Endothelial cell (in vitro differentiated cells): ENCODE measurements at places on chromosomes 11 and 22.
A peak's percentile ranks its signal among the peaks of the same experiment; 100 is the strongest.

GRCh38 chr11:44861849-44862557, 88.7 kb downstream of the TP53I11 start:
- peaks cover 50% of the 10 kb centered on the region for H3K36me3 ChIP-seq
- H3K27ac ChIP-seq, result no peak overlapping the region
- peaks cover 24% of the 10 kb centered on the region for H3K4me1 ChIP-seq

DNA sequence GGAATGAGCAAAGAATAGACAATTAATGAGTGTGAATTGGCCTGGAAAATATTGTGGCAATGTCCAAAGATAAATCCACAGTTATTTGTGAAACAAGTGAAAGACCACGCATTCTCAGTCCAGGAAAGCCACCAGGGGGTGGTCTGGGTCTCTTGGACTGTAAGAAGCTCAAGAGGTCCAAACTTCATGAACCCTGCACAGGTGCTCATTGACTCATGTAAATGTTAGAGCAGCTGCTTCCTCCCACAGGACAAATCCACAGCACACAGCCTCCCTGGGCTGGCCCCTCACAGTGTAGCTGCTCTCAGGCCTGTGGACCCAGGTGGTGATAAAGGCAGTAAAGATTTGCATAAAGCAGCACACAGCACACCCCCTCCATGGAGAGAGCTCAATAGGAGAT, 114.0 kb downstream of the ZNF280B start:
- no peaks in the 10 kb centered on the region for H3K36me3 ChIP-seq
- no peak overlapping the region for H3K27ac ChIP-seq
- DNase-seq, result no peak
- H3K4me1 ChIP-seq, result no peaks in the 10 kb centered on the region

DNA sequence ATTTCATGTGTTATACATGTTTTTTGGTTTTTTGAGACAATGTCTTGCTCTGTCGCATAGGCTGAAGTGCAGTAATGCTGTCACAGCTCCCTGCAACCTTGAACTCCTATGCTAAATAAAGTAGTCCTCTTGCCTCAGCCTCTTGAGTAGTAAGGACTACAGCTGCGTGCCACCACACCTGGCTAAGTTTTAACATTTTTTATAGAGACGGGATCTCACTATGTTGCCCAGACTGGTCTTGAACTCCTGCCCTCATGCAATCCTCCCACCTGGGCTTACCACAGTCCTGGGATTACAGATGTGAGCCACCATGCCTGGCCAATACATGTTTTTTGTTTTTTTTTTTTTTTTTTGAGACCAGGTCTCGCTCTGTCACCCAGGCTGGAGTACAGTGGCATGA, 33.9 kb downstream of the SWAP70 start:
- H3K27me3 ChIP-seq, result peaks cover 3% of the 10 kb centered on the region
- DNase-seq, result no peak
- peaks cover 14% of the 10 kb centered on the region for H3K36me3 ChIP-seq

DNA sequence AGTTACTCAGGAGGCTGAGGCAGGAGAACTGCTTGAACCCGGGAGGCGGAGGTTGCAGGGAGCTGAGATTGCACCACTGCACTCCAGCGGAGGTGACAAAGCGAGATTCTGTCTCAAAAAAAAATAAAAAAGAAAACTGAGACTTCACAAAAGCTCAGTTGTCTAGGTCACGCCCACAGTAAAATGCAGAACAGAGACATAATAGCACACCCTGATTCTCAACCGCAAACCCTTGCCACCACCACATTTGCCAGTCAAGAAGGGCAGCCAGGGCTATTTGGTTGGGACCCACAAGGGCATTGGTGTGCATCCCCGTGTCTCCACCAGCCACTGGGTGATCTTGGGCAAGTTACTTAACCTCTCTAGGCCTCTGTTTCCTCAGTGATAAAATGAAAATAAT, 25.4 kb downstream of the CREB3L1 start:
- peaks cover 2% of the 10 kb centered on the region for H3K4me1 ChIP-seq
- H3K27ac ChIP-seq, result no peak overlapping the region
- peaks cover 5% of the 10 kb centered on the region for H3K27me3 ChIP-seq

DNA sequence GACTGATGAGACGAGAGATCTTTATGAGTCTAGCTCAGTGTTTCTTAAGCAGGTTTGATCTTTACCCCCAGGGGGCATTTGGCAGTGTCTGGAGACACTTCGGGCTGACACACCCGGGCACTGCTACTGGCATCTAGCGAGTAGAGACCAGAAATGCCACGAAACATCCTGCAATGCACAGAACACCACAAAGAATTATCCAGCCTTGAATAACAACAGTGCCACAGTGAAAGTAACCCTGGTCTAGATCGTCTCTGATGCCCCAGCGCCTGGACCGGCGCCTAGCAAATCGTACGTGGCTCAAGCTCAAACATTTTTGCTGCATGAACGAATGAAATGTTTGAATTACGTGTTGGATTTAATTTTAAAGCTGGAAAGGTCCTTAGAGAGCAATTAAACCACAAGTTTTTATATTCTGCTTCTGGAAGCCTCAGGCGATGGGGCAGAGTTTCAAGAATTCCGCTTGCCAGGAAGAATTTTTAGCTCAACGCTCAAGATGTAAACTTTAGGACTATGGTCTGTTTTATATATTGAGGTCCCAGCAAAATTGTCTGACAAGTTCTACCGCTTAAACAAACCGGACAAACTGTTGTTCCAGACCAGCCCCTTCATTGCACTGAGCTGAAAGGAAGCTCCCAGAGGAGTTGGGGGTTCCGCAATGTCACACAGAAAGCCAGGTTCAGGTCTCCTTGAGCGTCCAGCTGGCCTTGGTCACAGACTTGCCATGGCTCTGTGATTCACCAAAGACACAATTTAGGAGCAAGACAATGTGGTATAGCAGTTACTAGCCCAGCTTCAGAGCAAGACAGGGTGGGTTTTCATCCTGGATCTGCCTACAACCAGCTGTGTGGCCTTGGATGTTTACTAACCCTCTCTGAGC, 44.2 kb upstream of the SMTN start:
- H3K36me3 ChIP-seq, result no peaks in the 10 kb centered on the region
- no peak overlapping the region for H3K27ac ChIP-seq
- H3K4me3 ChIP-seq, result no peak overlapping the region

DNA sequence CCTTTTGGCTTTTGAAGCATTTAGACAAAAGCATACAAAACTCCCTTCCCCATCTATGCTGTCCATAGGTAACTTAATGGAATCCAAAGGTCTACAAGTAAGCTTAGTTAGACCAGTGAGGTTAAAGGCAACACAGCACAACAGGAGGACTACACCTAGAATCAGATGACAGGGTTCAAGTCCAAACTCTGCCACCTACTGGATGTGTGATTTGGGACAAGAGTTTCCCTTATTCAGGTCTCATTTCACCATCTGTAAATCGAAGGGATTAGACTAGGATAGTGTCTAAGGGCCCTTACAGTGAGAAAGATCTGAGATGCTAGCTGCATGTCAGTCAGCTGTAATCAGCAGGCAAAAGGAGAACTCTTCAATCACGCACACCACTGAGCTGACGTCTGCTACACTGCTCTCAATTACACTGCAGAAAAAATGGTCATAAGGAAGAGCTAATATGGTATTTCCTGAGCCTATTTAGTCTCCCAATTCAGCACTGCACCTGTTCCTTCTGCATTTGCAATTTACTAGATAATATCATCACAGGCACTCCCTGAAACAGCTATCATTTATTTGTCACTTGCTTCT, 82.2 kb downstream of the SERGEF start:
- no peak overlapping the region for H3K27ac ChIP-seq
- no peak for DNase-seq
- no peak overlapping the region for H3K4me3 ChIP-seq
- H3K36me3 ChIP-seq, result peaks cover 6% of the 10 kb centered on the region

- no peak for DNase-seq
- H3K36me3 ChIP-seq, result peaks cover 4% of the 10 kb centered on the region
- H3K27ac ChIP-seq, result no peak overlapping the region
- H3K4me3 ChIP-seq, result no peak overlapping the region
Observed at GRCh38 chr22:47129902-47130635, 367.6 kb downstream of the TBC1D22A start.

DNA sequence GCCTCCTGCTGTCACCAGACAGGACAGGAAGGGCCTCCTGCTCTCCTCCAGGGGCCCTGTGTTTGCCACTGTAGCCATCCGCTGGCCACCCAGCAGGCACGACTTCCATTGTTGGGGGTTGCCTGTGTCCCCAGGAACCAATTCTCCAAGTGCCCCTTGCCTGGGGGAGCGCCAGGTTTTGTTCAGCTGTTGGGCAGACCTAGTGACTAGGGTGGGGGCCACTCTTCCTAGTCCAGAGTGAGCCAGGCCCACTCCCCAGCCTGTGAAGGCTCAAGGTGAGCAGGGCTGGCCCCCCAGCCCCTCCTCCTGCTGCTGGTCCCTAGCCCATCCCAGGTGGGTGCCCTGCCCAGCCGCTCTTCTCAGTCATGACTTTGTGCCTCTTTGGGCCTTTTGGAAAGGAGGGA, 30.9 kb downstream of the OSBPL5 start:
- H3K27ac ChIP-seq, result no peak overlapping the region
- no peak overlapping the region for H3K4me3 ChIP-seq
- H3K27me3 ChIP-seq, result peaks cover 8% of the 10 kb centered on the region
- no peak for DNase-seq
- peaks cover 3% of the 10 kb centered on the region for H3K4me1 ChIP-seq

GRCh38 chr11:96062134-96062533, 138.2 kb upstream of the MTMR2 start:
- H3K4me1 ChIP-seq, result peaks cover 18% of the 10 kb centered on the region
- no peak for DNase-seq
- H3K4me3 ChIP-seq, result no peak overlapping the region
- no peak overlapping the region for H3K27ac ChIP-seq

DNA sequence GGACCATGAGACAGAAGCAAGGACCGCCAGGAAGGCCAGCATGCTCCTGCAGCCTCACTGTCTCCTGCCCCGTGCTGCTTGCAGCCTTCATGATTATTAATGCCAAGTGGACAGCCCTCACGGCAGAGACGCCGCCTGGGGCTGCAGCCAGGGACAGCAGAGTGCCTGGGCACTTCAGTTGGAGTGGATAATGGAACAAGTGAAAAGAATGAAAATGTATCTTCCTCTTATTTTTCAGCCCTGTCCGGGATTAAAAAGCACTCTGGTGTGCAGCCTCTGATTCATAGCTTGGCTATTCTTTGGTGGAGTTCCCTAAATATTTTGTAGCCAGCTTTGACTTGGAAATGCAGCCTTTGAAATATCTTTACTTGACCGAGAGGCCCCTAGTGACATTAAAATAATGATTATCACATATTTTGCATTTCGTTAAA, 1404.2 kb downstream of the BRD1 start:
- DNase-seq, result no peak
- H3K27me3 ChIP-seq, result peaks cover 6% of the 10 kb centered on the region
- H3K4me3 ChIP-seq, result no peak overlapping the region
- H3K27ac ChIP-seq, result no peak overlapping the region
- H3K36me3 ChIP-seq, result no peaks in the 10 kb centered on the region

DNA sequence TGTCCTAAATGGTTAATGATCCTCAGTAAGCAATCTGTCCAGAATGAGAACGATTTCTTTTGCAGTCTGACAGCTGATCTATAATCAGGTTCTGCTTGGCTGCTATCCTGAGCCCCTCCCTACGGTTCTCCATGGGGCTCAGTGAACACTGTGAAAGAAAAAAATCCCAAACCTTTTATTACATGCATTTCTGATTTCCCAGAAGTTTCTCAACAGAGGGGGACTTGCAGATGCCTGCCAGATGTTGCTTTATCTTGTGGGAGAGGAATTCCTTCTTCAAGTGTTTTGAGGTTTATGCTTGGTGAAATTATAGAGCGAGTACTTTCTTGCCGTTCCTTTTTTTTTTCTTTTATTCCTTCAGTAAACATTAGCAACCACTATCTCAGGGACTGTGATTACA, 531.9 kb upstream of the ISX start:
- H3K36me3 ChIP-seq, result peaks cover 20% of the 10 kb centered on the region
- H3K4me1 ChIP-seq, result no peaks in the 10 kb centered on the region
- H3K4me3 ChIP-seq, result no peak overlapping the region

GRCh38 chr11:77300695-77301094, 791 bp downstream of the GDPD4 start:
- H3K27ac ChIP-seq, result no peak overlapping the region
- H3K4me1 ChIP-seq, result no peaks in the 10 kb centered on the region
- H3K27me3 ChIP-seq, result peaks cover 1% of the 10 kb centered on the region
- H3K4me3 ChIP-seq, result no peak overlapping the region

DNA sequence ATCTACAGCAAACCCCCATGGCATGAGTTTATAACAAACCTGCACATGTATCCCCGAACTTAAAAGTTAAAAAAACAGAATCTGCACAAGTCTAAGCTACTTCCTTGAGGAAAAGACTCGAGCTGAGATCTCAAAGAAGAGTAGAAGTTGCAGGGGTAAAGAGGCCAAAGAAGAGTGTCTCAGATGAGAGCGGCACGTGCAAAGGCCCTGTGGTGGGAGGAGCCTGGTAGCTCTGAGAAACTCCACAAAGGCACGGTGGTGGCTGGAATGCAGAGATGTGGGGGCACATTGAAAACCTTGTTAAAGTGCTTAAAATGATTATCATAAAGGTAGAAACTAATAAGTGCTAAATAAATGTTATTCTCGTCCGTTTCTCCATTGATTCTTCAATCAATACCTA, 103.2 kb upstream of the GRK3 start:
- H3K4me3 ChIP-seq, result peak overlapping the region; percentile 14
- H3K27me3 ChIP-seq, result peaks cover 4% of the 10 kb centered on the region
- DNase-seq, result no peak

DNA sequence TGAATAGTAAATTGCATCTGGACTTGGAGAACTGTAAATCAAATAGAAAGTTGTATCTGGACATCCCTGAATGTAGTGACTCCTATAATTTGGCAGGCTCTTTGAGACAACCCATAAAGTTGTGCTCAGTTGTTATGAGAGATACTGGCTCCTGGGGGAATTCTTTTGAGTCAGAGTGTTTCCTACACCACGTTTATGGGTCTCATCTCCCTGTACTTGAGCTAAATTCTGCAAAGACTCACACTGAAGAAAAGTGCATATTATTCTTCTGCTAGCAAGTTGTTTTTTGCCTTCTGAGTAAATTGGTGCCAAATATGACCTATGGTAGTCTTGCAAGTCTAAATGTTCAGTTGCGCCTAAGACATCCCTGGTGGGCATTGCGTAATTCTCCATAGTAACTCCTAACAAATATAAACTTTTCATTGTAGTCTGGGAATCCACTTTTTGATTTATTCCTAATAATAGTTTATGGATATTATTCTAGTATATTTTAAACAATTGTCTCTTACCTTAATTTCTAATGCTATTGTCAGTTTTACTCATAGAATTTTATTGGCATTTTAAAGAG, 5.0 kb downstream of the ZNF215 start:
- DNase-seq, result no peak
- peaks cover 20% of the 10 kb centered on the region for H3K4me1 ChIP-seq
- H3K4me3 ChIP-seq, result no peak overlapping the region
- peaks cover 2% of the 10 kb centered on the region for H3K27me3 ChIP-seq

GRCh38 chr22:42685941-42686653, 34.6 kb downstream of the A4GALT start:
- no peak overlapping the region for H3K4me3 ChIP-seq
- H3K27me3 ChIP-seq, result peaks cover 9% of the 10 kb centered on the region
- H3K36me3 ChIP-seq, result no peaks in the 10 kb centered on the region
- H3K4me1 ChIP-seq, result peaks cover 7% of the 10 kb centered on the region
- H3K27ac ChIP-seq, result no peak overlapping the region

GRCh38 chr22:25966448-25966913, 202.8 kb upstream of the SEZ6L start:
- H3K4me3 ChIP-seq, result no peak overlapping the region
- H3K27ac ChIP-seq, result no peak overlapping the region
- H3K27me3 ChIP-seq, result peaks cover 1% of the 10 kb centered on the region
- H3K36me3 ChIP-seq, result no peaks in the 10 kb centered on the region
- no peak for DNase-seq
- H3K4me1 ChIP-seq, result peaks cover 4% of the 10 kb centered on the region

- H3K27ac ChIP-seq, result no peak overlapping the region
- H3K27me3 ChIP-seq, result peaks cover 2% of the 10 kb centered on the region
- H3K4me3 ChIP-seq, result no peak overlapping the region
- peaks cover 14% of the 10 kb centered on the region for H3K36me3 ChIP-seq
- no peaks in the 10 kb centered on the region for H3K4me1 ChIP-seq
Observed at GRCh38 chr11:94433049-94433448, 31.8 kb upstream of the GPR83 start.
